Activated naive CD4-positive, alpha-beta T cell treated with Interleukin-2 at 50 U/mL for 16 hours (primary cell): ENCODE measurements at places on chromosomes 2 and 18.

DNA sequence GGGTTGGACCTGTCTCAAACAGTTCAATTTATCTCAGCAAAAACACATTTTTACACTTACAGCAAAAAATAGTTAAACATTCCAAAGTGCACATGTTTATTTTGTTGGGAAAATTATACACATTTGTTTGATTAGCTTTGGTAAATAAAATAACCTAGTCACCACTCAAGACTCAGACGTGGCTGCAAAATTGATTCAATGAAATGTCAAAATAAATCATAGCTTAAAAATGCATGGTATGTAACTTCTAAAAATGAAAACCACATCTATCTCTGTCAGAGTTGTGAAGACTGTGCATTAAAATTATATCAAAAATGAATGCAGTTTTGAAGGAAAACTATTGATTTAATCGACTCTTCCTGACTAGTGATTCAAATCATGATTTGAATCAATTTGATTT lies 56.7 kb downstream of the GALNT14 start:
- no peak for DNase-seq

DNA sequence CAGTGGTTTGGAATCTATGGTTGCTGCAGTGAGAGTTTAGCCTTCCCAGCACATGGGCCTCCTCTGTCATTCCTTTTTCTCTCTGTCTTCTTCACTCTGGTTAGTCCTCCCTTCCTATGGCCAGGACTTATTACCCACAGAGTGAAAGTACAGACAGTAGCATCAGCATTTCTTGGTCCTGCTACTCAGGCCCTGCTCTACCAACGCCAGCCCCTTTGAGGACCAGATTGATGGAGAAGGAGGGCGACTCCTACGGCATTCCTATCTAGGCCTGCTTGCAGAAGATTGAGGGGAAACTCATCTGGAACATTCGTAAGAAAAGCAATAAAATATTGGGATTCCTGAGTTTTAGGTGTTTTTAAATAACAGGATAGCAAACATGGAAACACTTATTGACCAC lies 43.5 kb downstream of the BMP10 start:
- no peak for DNase-seq

- no peak for DNase-seq
Observed at GRCh38 chr2:102141011-102141943, 1.3 kb upstream of the IL1R1 start.

- no peak for DNase-seq
Observed at GRCh38 chr18:65073060-65073550, 677.7 kb upstream of the CDH7 start.

- no peak for DNase-seq
Observed at GRCh38 chr18:9474108-9474982, 968 bp upstream of the RALBP1 start.

DNA sequence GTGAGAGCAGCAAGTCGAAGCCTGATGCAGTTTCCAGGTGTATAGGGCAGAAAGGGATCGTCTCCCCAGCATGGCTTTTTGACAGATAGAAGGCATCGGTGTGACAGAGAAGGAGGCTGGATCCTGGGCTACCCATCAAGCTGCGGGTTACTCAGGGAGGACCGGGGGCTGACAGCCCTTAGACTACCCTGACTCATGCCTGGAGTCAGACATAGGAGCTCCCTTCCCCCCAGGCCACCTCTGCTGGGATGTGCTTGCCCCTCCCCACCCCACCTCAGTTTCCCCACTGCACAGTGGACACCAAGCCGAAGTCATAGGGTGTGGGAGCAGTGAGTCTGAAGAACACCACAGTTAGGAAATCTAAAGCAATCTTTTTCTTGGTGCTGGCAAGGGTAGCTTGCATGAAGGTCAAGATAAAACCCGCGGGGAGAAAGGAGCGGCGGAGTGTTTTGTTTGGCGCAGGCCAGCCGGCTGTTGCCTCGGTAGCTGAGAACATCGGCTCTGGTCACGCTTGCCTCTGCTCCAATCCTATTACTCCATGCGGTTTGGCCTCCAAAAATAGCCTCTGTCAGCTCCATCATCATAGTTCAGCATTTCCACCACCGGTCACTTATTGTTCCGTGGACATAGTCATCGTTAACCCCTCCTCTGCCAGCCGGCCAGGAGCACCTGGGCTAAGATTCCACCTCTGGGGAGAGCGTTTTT lies 169.2 kb upstream of the GLI2 start:
- no peak for DNase-seq

GRCh38 chr2:216503697-216504375 lies 5.2 kb downstream of the RPL37A start:
- no peak for DNase-seq

DNA sequence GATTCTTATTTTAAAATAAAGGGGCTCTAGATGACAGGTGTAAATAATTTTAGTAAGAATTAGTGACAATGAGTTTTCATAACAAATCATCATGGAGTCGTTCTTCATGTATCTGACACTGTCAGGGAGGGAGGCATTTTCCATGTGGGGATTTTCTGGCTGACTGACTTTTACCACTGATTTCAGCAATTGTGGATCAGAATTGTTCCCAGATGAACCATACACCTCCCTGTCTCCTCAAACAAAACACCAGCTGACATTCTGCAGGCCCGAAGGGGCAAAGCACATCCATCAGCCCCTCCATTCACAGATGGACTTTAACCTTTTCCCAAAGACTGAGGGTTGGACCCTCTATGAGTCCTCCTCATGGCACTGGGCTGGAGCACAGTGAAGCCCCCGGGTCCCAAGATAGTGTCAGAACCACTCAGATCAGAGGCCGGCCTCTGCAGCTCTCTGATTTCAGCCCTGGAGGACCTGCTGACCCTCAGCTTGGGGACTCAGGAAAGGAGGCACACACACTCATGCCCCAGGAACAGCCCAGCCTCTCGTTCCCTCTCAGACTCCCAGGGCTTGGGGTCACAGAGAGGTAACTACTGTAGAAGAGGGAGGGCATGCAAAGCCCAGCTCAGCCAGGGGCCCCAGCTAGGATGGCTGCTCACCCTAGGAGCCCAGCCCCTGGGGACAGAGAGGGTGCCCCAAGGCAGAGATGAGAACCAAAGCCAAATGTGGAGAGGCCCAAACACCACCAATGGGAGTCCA lies 43.2 kb upstream of the LOXHD1 start:
- DNase-seq, result no peak

DNA sequence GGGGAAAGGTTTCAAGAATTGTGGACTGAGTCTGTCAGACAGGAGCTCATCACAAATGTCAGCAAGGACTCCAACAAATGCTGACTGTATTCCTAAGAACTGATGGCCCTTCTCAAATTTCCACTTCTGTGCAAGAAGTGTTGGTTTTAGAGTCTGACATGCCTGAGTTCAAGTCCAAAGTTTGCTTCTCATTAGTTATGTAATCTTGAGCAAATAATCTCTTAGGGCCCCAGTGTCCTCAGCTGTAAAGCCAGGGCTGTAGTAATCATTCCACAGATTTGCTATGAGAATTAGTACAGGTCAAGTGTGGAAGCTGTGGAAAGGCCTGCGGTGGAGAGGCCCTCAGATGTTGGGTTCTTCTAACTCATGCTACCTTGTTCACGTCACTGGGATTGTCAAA lies 23.9 kb downstream of the MEP1B start:
- no peak for DNase-seq

DNA sequence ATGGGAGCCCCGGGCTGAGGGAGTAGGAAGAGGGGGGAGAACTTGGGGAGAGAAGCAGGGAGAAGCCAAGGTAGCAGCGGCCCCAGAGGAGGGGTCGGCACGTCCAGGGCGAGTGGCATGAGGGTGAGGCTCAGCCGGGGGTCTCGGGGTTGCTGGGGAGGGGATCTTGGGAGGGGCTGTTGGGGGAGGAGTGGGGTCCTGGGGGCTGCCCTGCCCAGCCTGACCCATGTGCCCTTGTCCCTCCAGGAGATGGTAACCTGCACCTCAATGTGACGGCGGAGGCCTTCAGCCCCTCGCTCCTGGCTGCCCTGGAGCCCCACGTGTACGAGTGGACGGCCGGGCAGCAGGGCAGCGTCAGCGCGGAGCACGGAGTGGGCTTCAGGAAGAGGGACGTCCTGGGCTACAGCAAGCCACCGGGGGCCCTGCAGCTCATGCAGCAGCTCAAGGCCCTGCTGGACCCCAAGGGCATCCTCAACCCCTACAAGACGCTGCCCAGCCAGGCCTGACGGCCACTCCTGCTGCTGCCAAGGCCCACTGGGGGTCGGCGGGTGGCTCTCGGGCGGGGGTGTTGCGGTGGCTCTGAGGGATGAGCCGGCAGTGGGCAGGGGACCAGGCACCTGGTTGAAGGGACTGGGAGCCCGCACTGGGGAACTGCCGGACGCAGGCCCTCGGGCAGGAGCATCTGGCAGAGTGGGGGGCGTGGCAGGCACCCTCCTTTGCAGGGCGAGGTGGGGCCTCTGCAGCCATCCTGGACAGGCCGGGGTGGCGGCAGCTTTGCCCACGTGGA lies 9.0 kb upstream of the GAL3ST2 start:
- no peak for DNase-seq

DNA sequence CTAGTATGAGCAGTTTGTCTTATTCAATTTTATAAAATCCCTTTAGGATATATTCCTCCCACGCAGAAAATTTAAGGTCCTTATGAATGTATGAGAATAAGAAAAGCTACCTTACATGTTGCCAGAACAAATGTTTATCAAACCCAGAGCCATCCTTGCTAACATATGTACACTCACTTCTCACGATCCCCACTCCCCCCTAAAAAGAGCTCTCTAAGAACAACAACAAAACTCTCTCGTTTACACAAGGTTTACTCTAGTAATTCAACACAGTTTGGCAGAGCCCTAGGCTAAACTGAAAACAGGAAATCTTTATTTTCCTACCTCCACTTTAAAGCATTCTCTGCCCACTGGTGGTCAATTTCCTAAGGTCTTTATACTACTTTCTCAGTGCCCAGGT lies 504.9 kb downstream of the ZEB2 start:
- no peak for DNase-seq

- no peak for DNase-seq
Observed at GRCh38 chr2:226797289-226797988, 2.2 kb downstream of the IRS1 start.

- DNase-seq, result no peak
Observed at GRCh38 chr18:22789600-22789999, 143.5 kb upstream of the RBBP8 start.

GRCh38 chr2:45210462-45211195 lies 201.4 kb upstream of the SIX2 start:
- no peak for DNase-seq

DNA sequence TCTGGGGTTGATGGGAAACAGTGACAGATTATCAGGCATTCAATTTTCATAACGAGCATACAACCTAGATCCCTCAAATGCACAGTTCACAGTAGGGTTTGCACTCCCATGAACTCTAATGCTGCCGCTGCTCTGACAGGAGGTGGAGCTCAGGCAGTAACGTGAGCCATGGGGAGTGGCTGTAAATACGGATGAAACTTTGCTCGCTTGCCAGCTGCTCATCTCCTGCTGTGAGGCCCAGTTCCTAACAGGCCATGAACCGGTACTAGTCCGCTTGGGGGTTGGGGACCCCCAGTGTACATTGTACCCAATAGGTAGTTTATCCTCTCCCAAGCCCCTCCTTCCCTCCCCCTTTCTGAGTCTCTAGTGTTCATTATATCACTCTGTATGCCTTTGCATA lies 94.6 kb downstream of the PTH2R start:
- no peak for DNase-seq

- DNase-seq, result no peak
Observed at GRCh38 chr2:69694894-69695849, 46.8 kb upstream of the ANXA4 start.

GRCh38 chr2:120481446-120482194 lies 135.7 kb downstream of the INHBB start:
- no peak for DNase-seq

DNA sequence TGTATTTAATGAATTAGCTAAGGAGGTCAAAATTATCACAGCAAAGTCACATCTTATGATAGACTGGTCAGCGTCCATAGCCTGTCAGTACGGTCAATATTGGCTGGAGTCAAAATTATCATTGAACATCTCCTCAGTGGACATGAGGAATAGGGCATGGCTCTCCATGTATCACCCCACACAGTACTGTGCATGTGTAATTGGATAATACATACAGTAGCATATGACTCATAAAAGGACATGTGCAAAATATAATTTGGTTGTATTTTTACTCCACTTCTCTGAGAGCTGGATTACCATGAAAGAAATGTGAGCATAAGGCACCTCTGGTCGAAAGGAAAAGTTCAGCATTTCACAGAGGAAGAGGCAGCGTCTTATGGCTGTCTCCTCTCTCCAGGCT lies 24.9 kb downstream of the ADD2 start:
- DNase-seq, result no peak

GRCh38 chr2:3517948-3518495 lies 1.3 kb downstream of the ADI1 start:
- DNase-seq, result no peak

DNA sequence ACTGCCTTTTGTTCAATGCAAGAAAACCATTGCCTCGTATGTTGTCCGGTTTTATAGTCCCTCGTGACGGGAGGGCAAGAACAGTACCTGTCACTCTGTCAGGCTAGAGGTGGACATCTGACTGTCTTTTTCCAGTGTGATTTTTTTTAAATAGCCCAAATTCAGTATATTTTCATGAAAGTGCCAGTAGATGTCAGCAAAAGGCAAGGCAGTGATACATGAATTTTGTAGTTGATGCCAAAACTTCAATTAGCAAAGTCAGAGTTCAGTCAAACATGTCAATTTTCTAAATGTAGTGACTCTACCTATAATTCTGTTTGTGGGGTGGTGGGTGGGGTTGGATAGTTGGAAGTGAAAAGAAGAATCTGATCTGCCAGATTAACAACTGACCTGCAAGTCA lies 296.0 kb upstream of the MC4R start:
- no peak for DNase-seq

GRCh38 chr2:88049622-88050021 lies 6.0 kb downstream of the KRCC1 start:
- DNase-seq, result no peak

- no peak for DNase-seq
Observed at GRCh38 chr2:119525614-119526013, 1.3 kb upstream of the SCTR start.

DNA sequence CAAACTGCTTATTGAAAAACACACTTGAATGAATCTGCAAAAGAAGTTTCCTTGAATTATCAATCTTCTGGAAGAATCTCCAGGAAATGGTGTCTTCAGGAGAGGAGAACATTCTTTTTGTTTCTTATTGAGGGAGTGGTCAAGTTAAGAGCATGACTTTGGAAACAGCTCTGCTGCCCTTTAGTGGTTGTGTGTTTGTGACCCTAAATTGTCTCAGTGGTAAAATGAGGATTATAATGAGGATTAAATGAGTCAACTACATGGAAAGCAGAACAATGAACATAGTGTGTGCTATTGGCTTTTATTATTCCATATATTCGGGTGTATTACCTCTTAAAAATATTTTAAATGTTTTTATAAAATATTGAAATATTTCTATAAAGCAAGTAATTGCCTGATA lies 44.8 kb upstream of the TANC1 start:
- DNase-seq, result no peak
